ENCODE measurements at places on chromosomes 5 and 9.

DNA sequence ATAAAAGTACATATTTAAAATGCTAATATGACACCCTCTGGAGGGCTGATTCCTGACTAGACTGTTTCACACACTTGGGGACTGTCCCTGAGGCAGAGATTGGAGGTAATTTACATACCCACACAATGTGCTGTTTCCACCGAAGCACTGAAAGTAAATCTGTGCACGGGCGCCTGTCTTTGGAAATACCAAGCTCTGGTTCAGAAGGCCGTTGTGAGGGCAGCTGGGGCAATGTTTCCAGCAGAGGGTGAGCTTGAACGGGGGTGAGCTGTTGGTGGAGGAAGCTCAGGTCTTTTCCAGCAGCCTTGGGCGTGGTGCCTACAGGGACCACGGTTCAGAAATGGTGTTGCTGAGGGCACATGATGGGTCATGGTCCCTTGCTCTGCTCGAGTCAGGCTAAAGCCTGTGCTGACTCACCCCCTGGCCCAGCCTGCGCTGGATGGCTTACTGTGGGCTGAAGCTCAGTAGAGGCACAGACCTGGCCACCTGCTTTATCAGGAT lies 25.8 kb upstream of the HMCN2 start:
- DNase-seq = peak; percentile 8

DNA sequence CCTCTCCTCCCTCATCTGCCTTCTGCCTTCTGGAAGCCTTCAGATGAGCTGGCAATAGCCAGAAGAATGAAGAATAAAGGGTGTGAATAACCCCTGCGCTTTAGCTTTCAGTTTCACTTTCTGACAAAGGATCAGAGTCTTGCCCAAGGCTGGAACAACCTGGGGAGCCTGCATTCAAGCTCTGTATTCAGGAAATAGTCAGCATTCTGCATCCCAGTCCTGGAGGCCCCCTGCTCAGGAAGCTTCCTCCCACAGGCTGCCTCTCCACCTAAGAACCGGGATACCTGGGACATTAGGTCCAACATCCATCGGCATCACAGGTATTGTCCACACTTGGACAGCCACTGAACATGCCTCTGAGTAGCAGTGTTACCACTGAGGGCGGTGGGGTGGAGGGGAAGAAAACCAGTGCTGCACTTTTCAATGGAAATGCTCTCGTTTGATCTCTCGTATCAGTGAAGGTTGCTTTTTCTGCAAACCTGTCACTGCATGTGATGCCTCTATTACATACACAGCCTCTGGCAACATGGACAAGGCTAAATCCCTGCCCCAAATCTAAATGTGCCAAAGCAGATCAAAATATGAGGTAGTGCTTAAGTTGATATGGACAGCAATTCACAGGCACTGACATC lies 39.8 kb upstream of the ACO1 start:
- no peak for DNase-seq

DNA sequence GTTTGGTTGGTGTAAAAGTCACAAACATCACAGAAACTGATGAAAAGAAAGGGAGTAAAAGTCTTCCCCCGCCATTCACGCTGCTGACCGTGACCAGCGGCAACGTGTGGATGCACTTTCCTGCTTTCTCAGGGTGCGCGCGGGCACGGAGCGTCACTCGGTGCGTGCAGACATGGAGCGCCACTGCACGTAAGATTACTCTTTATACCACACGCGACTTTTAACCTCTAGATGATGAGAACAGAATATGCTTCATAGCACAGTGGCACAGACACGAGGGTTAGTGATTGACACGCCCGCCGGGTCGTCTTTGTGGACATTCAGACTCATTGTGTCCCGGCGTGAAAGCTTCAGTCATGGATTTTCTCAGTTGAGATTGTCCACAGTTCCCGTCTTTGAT lies 15.7 kb downstream of the CEP72 start:
- DNase-seq = no peak

GRCh38 chr9:86926145-86926544 lies 21.2 kb downstream of the GAS1 start:
- DNase-seq = no peak

DNA sequence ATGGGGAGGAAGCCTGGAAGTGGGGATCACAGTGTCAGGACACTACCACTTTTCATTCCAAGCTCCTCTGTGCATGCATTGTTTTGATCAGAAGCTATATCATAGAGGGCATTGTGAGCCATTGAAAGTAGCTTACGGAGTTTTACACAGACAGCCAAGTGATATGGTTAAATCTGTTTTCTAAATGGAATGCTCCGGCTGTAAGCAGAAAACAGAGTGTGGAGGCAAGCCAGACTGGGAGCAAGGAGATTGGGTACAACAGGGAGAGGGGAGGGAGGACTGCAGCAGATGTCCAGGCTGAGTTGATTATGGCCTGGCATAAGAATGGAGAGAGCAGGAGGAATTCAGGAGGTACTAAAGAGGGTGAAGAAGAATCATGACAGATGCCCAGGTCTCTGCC lies 15.5 kb upstream of the SOWAHA start:
- no peak for DNase-seq

DNA sequence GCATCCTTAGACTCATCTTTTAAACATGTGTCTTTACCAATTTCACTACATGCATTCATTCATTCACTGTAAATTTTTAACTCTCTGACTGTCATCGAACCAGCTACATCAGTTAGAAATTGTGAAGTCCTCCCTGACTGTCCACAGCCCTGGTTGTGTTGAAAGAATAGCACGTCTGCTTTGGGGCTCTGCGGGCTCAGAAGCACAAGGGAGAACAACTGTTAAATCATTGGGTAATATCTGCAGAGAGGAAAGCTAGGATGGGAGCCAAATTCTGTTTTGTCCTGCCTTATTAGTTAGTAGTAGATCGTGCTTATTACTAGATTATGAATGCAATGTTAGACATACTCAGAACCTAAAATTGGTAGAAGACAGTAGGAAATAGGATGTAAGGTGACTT lies 26.3 kb upstream of the FAM120AOS start:
- no peak for DNase-seq

DNA sequence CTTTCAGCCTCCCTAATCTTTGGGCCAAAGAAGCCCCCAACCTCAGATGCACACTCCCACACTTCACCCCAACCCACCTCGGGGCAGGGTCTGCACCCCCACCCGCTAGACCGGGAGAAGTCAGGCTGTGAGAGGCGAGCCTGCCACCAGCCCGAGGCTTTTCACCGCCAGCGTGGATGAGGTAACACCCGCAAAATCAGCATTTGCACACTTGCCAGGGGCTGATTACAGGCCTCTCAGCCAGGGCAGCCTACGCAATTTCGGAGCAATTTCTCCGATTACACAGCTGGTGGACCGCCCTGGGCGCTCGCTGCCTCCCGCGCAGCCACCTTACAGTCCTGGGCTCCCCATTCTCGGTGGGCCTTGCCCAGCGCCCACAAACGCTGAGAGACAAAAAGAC lies 68.5 kb downstream of the FOXD1 start:
- no peak for DNase-seq

DNA sequence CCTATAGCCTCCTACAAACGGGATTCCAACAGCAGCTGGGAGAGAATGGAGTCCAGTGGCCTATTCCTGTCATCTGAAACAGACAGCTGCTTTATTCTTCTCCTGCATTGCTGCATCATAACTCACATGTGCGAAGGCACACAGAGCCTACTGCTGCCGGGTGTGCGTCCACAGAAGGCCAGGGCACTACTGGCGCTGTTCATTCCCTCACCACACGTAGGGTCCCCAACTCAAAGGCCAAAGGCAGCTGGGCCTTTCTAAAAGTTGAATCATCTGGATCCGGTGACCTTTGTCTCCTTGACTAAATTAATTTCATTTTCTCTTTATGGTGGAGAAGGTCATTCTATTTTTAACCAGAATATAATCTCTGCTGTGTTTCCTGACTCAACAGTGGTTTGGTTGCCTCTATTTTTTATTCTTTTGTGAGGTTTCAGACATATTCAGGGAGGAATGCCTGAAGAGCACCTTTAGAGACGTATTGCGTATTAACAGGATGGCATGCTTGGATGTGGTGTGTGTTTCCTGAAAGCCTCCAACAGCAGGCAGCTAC lies 10.8 kb upstream of the SPATA24 start:
- DNase-seq = no peak

DNA sequence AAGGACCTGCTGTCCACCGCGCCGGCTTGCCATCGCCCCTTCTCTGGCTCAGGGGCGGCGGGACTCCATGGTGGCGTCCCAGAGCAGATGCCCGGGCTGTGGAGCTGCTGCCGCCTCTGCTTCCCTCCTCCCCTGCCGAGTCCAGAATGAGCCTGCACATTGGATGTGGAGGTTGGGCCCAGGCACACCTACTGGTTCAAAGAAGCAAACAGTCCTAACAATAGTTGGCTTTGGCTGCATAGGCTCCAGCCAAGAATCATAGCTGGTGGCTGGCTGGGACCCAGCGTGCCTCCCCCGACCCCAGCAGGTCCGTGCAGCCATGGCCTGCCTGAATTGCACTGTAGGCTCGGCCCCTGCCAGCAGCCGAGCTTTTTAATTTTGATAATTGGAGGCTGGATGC lies 25.8 kb downstream of the ADAMTSL2 start:
- no peak for DNase-seq

DNA sequence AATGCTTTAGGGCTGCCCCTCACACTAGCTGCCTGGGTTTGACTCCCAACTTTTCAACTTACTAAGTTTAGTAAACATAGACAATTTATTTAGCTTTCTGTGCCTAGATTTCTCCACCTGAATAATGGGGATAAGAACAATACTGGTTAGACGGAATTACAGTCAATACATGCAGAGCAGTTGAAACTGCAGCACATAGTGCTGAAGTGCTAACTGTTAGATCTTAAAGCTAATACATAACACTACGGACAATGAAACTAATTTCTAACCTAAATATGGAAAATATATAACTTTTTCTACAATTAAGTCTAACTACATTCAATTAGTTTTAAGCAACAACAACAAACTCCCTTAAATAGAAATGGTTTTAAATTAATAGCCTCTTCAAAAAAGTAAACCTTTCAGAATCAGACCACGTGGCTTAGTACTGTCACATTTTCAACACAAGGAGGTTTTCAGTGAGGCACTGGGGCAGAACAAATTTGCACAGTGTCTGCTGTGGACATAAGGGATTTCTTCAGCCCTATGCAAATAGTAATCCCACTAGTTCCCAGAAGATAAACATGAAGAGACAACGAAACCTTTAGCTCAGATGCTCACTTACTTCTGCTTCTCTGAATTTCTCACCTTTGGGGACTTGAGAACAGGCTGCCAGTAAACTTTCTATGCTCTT lies 293.4 kb downstream of the EDIL3 start:
- no peak for DNase-seq

DNA sequence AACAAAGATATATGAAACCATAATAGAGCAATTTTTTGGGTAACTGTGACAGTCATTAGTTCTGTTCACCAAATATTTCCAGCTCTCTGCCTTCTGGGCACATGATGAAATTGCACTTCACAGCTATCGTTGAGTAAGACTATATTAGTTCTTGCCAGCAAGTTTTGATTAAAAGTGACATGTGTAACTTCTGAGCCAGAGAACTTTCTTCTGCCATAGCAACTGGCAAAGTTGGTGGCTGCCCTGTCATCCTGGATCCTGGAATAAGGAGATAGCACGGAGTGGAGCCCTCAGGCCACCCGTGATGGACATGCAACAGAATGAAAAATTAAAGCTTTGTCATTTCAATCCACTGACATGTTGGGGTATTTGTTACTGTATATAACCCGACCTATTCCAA lies 194.4 kb upstream of the VCAN start:
- DNase-seq = no peak

DNA sequence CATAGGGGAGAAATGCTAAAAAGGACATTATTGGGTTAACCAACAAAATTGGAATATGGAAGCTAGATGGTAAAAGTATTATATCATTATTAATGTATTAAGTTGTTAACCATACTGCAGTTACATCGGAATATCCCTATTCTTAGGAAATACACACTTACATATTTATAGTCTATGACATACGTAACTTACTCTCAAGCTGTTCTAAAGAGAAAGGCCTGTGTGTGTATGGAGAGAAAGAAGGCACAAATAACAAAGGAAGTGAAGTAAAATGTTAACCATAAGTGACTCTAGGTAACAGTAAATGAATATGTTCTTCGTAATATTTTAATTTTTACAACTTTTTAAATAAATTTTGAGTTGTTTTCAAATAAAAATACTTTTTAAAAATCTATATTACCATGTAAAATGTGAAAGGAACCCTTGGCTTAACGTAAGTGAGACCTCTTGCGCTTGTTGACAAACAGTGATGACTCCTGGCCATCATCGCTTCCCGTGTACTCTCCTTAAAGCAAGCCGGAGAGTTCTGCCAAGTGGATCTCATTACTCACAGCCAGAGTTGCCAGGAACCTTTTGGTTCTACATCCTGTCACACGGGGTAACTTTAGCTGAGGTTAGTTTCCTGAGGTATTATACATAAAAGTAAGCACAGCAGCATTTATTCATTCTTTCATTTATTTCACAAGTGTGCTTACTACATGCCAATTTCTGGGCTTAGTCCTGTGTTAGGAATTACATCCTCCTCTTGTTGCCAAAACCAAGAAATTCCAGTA lies 165.4 kb downstream of the EPB41L4A start:
- DNase-seq = no peak

DNA sequence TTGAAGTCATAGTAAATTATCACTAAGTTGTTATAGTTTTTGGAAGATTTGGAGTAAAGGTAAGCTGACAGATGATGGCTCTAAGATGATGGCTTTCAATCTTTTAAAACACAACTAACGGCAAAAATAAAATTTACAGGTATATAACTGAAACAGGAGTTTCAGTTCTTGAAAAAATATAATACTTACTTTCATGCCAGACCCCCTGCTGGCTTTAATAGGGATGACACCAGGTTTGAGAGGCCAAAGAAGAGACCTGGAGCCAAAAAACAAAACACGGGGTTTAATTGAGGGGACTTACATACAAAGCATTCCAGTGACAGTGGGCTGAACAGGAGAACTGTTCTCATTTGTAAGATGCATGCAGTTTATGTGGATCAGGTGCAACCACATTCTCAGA lies 301.7 kb upstream of the PCSK5 start:
- DNase-seq = no peak

- DNase-seq = no peak
These were observed 9.0 kb downstream of the HTR1A start for GRCh38 chr5:63953217-63953616.

DNA sequence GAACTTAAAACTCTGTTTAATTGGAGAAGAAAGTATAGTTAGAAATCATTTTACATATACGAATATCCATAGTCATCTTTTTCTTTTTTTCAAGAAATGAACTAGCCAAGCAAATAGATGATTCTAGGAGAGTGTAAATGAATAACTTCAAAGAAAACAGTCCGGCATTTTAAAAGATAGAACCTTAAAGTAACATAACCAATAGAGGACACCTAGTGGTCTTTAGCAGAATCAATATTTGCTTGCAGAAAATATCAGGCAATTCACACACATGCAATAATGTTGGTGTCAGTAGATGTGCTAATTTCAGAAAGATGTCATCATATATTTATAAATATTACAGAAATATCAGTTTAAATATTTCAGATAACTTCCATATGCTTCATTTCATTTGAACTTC lies 57.1 kb downstream of the HCN1 start:
- DNase-seq = no peak

DNA sequence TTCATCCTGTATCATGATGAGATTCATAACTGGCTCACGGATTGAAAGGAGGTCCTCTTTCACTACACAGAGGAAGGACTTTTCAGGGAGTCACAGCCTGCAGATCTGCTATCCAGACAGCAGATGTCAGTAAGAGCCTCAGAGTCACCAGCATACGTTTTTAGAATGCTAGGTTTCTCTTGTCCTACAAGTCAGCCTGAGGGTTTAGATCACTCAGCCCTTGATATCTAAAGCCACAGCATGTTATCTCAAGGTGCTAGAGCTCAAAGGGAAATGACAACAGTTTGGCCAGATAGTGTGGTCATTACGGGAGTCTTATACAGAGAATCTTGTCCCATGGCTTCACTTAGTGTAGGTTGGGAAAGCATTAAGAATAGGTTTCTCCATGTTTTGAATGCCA lies 30.9 kb upstream of the SLC46A2 start:
- peak; percentile 11 for DNase-seq
